Activated CD8-positive, alpha-beta T cell treated with anti-CD3 and anti-CD28 coated beads, Interleukin-2, amount 10 ng/mL, durations not matched to agents 7 days and 5 days (primary cell): ENCODE measurements at places on chromosomes 16 and 17. TPM values are rescaled to one million over a fixed set of nuclear protein-coding genes. Genes with fewer than 3 reads are reported as not detected.

SLC5A10 gene
- not detected for total RNA-seq

NUPR1 gene
- not detected for total RNA-seq

DNA sequence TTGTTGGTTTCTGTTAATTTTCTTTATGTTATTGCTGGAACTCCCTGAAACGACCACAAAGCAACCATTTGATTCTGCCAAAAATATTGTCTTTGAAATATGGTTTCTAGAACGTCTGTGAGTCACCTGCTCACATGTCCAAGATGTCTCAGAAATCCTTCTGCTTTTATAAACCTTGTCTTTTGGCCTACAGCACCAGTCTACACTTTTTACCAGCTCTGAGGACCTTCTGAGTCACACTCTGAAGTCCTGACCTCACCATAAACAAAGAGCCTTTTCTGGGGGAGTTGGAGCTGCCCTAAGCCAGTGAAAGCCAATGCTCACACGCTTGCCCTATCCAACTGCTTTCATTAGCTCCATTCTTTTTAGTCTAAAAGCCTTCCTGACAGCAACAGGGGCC, 55.5 kb downstream of the GRIN2A start:
- peaks cover 3% of the 10 kb centered on the region for H3K27me3 ChIP-seq
- H3K4me3 ChIP-seq = no peak overlapping the region
- no peaks in the 10 kb centered on the region for H3K36me3 ChIP-seq
- no peak overlapping the region for H3K27ac ChIP-seq
- no peaks in the 10 kb centered on the region for H3K4me1 ChIP-seq
- DNase-seq = no peak

DNA sequence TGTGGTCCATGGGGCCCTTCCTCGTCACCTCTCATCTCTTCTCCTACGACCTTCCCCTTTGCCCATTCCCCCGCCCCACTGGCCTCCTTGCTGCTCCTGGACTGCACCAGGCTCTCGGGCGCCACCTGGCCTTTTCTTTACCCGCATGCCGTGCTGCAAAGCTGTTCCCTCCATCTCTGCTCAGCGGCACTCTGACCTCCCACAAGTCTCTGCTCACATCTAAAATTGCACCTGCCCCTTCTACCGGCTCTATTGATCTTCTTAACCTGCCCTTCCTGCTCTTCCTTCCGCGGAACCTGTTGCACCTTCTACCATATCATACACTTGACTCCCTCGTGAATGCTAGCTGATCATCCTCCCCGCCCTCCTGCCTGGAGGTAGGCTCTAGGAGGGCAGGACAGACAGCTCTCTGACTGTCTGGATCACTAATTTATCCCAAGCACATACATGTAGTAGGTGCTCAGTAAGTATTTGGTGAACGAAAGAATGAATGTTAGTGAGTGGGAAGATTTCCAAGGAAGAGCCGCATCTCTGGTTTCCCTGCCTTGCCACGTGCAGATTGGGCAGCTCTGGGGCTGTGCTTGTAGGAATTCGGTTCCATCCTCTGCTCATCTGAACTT, 17.3 kb downstream of the DNAH17 start:
- peaks cover 9% of the 10 kb centered on the region for H3K27me3 ChIP-seq
- no peak overlapping the region for H3K27ac ChIP-seq
- no peak overlapping the region for H3K4me3 ChIP-seq
- no peaks in the 10 kb centered on the region for H3K4me1 ChIP-seq
- DNase-seq = peak; percentile 43

SETD6 gene
- 16.0 TPM for total RNA-seq

NLGN2 gene
- 5.2 TPM for total RNA-seq

GRCh38 chr16:78953526-78953925, 647.0 kb downstream of the MAF start:
- no peaks in the 10 kb centered on the region for H3K4me1 ChIP-seq
- no peak overlapping the region for H3K27ac ChIP-seq
- no peaks in the 10 kb centered on the region for H3K36me3 ChIP-seq

GRCh38 chr17:65561452-65562205, at the start of gene AXIN2:
Gene AXIN2 (minus strand): TSS chr17:65561648. CDS start chr17:65558620, 3,028 bp downstream.
- peak; percentile 90 for DNase-seq
- H3K36me3 ChIP-seq = no peaks in the 10 kb centered on the region
- H3K27ac ChIP-seq = peak within 1 kb of the TSS; percentile 79
- H3K27me3 ChIP-seq = peaks cover 6% of the 10 kb centered on the region
- H3K4me3 ChIP-seq = peak within 1 kb of the TSS; percentile 73

DNA sequence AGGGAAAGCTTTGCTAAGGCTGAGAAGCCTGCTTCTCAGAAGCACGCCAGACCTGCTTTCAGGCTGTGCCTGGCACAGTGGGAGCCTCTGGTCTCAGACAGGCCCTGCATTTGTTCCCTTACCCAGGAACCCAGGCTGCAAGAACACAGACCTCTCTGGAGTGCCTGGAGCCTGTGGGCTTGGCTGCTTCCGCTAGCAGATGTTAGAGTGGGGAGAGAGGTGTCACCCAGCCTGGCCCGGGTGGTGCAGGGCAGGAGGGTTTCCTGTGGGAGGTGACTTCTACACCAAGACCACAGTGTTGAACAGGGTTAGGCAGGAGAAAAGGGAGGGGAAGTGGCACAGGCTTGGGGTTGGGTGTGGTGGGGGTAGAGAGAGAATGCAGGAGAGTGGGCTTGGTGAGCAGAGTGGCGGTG, 35.8 kb upstream of the ADGRG1 start:
- peak overlapping the region; percentile 68 for H3K4me3 ChIP-seq
- H3K27me3 ChIP-seq = no peaks in the 10 kb centered on the region
- peaks cover 51% of the 10 kb centered on the region for H3K36me3 ChIP-seq
- H3K4me1 ChIP-seq = peaks cover 79% of the 10 kb centered on the region

- no peak overlapping the region for H3K27ac ChIP-seq
- H3K4me1 ChIP-seq = no peaks in the 10 kb centered on the region
- H3K27me3 ChIP-seq = peaks cover 4% of the 10 kb centered on the region
- no peak overlapping the region for H3K4me3 ChIP-seq
These were observed 114.6 kb upstream of the NOG start for GRCh38 chr17:56478836-56479447.

- no peaks in the 10 kb centered on the region for H3K27me3 ChIP-seq
- H3K27ac ChIP-seq = peak overlapping the region; percentile 31
- H3K4me1 ChIP-seq = peaks cover 3% of the 10 kb centered on the region
- DNase-seq = no peak
- H3K36me3 ChIP-seq = no peaks in the 10 kb centered on the region
These were observed 55.1 kb downstream of the ATP2C2 start for GRCh38 chr16:84423416-84423837.

- no peaks in the 10 kb centered on the region for H3K4me1 ChIP-seq
- H3K36me3 ChIP-seq = no peaks in the 10 kb centered on the region
- no peak overlapping the region for H3K4me3 ChIP-seq
- H3K27ac ChIP-seq = no peak overlapping the region
These were observed 8.9 kb upstream of the NAGPA start for GRCh38 chr16:5042574-5043171.

- no peak for DNase-seq
- H3K27ac ChIP-seq = no peak overlapping the region
- no peaks in the 10 kb centered on the region for H3K4me1 ChIP-seq
- no peaks in the 10 kb centered on the region for H3K27me3 ChIP-seq
These were observed 40.2 kb downstream of the MED13 start for GRCh38 chr17:62024866-62025265.

- peaks cover 19% of the 10 kb centered on the region for H3K4me1 ChIP-seq
- H3K36me3 ChIP-seq = no peaks in the 10 kb centered on the region
- H3K27me3 ChIP-seq = no peaks in the 10 kb centered on the region
- DNase-seq = no peak
- no peak overlapping the region for H3K4me3 ChIP-seq
- H3K27ac ChIP-seq = no peak overlapping the region
These were observed 19.1 kb downstream of the FAM83G start for GRCh38 chr17:18985475-18985874.

- H3K27me3 ChIP-seq = no peaks in the 10 kb centered on the region
- H3K36me3 ChIP-seq = no peaks in the 10 kb centered on the region
- H3K4me3 ChIP-seq = no peak overlapping the region
- no peak for DNase-seq
These were observed 80.4 kb downstream of the CDYL2 start for GRCh38 chr16:80723981-80724380.

UMOD gene
- total RNA-seq = not detected

- H3K27me3 ChIP-seq = peaks cover 1% of the 10 kb centered on the region
- no peaks in the 10 kb centered on the region for H3K36me3 ChIP-seq
- no peak for DNase-seq
- H3K4me1 ChIP-seq = no peaks in the 10 kb centered on the region
These were observed 127.1 kb downstream of the MAF start for GRCh38 chr16:79473456-79473855.

CKLF gene
- total RNA-seq = 137 TPM
